ENCODE measurements at places on chromosomes 11 and 22. TPM values are rescaled to one million over a fixed set of nuclear protein-coding genes. Genes with fewer than 3 reads are reported as not detected.

RGL4 gene
- not detected for total RNA-seq

HDAC10 gene
- total RNA-seq: 16.1 TPM

RAB36 gene
- total RNA-seq: 2.4 TPM

APOL2 gene
- 46.2 TPM for total RNA-seq

ZNF280B gene
- total RNA-seq: 0.46 TPM

SMCO4 gene
- 8.0 TPM for total RNA-seq

OR52I1 gene
- total RNA-seq: not detected

AKIP1 gene
- total RNA-seq: 33.6 TPM

CRYAB gene
- total RNA-seq: 12.7 TPM

PHOX2A gene
- total RNA-seq: not detected

DDI1 gene
- under 0.01 TPM for total RNA-seq

AMPD3 gene
- 5.2 TPM for total RNA-seq

SBF2 gene
- 41.8 TPM for total RNA-seq

FAM227A gene
- 1.6 TPM for total RNA-seq

PVALB gene
- not detected for total RNA-seq

ASRGL1 gene
- 0.28 TPM for total RNA-seq

CD248 gene
- total RNA-seq: 60.8 TPM

C11orf42 gene
- total RNA-seq: not detected

MS4A4A gene
- total RNA-seq: not detected

BCO2 gene
- 7.5 TPM for total RNA-seq

CBLIF gene
- total RNA-seq: not detected

SGSM1 gene
- 0.09 TPM for total RNA-seq

OR10G8 gene
- total RNA-seq: not detected

ESAM gene
- 0.14 TPM for total RNA-seq

KRTAP5-9 gene
- not detected for total RNA-seq

KRTAP5-11 gene
- not detected for total RNA-seq
